Lung microvascular endothelial cell (primary cell): ENCODE measurements at places on chromosomes 11 and 22. TPM values are rescaled to one million over a fixed set of nuclear protein-coding genes. Genes with fewer than 3 reads are reported as not detected.

DNA sequence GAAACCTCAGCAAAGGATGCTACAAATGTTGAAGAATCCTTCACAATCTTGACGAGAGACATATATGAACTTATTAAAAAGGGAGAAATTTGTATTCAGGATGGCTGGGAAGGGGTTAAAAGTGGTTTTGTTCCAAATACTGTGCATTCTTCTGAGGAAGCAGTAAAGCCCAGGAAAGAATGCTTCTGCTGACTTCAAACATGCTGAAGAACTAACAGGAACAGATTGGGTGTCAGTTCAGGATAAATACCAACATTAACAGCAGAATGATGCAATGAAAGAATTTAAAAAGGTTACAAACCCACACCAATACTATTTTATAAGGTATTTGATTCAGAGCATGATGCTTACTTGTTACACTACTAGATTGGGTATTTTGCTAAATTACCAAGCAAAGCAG is 33.9 kb downstream of the RAB39A start:
- DNase-seq = no peak

The CRYBB3 gene
- under 0.01 and 0.22 TPM in 2 replicates for total RNA-seq

The MMP8 gene
- total RNA-seq = not detected in 2 replicates

DNA sequence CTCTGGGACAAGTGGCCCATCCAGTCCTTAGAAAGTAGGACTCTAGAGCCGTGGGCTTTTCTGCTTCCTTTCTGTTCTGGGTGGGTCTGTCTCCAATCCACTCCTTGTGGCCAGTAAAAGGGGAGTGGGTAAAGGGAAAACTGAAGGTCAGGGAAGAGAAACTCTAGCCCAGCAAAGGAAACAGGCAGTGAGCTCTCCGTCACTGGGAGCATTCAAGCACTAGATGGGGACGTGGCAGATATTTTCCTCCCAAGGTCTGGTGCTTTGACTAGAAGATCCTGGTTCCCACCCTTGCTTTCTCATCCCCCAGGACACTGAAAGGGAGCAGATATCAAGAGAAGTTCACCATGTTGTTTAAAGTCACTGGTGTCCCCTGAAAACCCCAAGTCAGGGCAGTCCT is 42.2 kb downstream of the MACROD1 start:
- no peak for DNase-seq

DNA sequence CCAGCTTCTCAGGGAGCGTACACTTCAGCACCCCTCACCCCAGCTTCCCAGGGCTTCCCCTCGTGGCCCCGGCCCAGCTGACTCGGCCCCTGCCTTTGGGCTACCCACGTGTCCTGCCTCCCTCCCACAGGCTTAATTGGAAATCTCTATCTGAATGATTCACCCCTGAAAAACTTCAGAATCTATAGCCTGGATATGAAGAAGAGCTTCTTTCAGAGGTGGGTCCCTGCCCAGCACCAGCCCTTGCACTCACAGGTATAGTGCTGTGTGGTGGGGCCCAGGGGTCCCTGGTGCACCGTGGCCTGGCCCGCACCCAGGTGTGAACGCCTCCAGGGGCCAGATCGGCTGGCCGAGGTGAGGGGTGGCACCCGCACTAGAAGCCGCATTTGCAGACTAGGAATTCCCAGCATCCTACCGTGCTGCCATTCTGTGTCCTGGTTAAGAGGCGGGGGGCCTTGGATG is 38.4 kb downstream of the B3GAT1 start:
- DNase-seq = no peak

The CARNS1 gene
- under 0.01 TPM in 2 replicates for total RNA-seq
